ENCODE measurements at places on chromosomes 5 and 9.

DNA sequence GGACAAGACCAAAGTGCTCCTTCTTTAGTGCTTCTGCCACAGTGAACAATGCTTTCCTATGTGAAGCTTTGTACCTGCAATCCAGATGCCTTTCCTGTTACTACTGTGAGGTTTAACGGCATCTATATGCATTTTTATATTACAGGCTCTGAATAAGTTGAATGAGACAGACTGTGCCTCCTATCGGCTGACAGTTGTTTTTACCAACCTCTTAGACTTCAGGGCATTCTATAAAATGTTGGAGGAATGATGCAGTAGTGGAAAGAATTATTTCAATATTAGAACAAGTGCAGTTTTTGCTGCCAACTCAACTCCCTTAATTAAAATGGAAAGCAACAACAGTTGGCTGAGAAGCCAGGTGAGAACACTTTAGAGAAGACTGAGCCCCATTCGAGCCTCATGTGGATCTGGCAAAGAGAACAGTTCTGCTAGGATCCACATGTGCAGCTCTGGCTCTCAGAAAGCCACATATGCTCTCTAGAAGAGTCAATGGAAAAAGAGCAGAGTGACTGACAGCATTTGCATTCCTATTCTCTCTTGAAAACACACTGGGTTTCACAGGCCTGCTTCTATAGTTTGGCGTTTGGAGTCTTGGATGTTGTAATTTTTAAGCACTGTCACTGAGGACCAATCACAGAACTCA is 147.5 kb downstream of the LURAP1L start:
- DNase-seq: no peak

DNA sequence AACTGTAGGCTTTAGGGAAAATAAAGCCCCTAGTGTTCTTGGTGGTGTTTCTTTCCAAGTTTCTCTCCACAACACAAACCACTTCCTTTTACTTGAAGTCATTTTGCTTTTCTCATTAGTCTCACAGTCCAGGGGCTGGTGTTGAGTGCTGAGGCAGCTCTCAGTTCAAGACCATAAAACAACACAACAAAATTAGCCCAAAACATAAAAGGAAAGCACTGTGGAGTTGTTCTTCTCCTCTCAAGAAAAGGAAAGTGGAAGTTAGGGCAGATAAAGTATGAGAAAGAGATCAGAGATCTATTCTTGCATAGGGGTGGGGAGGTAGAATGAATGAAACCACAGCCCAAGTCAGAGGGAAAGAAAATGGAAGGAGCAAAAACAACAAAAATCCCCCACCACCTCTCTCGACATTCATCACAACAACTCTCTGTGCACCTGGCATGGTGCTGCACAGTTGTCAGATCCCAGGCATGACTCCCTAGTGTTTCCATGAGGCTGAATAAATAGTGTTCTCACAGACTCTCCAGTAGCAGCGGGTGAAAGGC is 569.9 kb downstream of the RAB3C start:
- no peak for DNase-seq

- no peak for DNase-seq
These were observed 5.2 kb upstream of the FCN2 start for GRCh38 chr9:134875371-134875770.

GRCh38 chr5:133467335-133467779 is 145.0 kb downstream of the FSTL4 start:
- DNase-seq: no peak

- no peak for DNase-seq
These were observed 367.1 kb downstream of the CDK5RAP2 start for GRCh38 chr9:120212853-120213200.

DNA sequence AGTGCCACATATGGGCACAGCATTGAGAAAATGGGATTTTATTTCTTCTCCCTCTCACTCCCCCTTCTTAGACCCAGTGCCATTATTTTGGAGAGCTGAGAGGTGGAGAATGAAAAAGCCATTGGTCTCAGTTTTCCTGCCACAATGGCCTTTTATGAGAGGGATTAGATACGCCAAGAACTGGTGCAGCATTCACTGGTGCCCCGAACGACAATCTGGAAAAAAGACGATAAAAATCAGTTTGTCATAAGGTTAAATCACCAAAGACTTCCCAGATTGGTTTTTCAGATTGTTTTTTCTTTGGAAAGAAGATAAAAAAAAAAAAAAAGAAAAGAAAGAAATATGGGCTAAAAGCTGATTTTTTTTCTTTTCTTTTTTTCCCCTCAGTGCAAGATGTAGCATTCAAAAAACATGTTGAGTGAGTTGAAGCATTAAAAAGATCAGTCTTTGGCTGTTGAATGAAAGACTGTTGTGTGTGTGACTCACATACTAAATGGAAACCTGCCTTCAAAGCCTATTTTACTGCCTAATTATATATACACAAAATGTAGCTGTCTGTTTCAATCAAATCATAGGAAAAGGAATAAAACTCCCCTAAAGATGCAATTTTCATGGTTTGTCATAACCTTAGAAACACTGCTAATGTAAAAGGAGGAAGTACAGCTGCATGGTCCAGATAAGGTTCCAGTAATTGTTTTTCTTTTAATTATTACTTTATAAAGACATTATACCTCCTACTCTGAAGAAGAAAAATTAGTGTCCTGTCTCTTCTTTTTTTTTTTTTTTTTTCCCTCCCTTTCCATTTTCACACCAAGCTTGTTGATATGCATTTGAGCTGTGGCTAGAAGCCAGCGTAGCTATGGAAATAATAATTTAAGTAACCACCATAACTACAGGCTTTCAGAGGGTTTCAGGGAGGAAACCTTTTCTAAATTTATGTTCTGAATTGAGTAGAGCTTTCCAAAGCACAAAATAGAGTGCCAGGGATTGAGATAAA is 27.2 kb upstream of the ZNF608 start:
- DNase-seq: peak; percentile 16

GRCh38 chr9:19769213-19769612 is 19.6 kb downstream of the SLC24A2 start:
- DNase-seq: no peak

GRCh38 chr5:142065273-142065672 is 43.3 kb upstream of the NDFIP1 start:
- peak; percentile 78 for DNase-seq

DNA sequence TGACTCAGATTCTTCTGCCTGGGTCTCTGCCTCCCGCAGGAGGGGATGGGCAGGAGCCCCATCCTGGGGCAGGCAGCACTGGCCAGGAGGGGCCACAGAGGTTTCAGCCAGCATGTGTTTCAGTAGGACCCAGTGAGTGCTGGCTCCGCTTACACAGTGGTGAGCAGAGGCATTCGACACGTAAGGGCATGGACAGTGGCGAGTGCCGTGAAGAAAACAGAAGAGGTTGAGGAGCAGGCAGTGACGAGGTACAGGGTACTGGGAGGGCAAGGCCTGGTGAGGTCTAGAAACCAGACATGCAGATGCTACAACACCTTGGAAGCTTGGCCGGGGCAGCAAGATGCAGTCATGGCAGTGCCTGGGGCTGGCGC is 41.5 kb downstream of the CACNA1B start:
- DNase-seq: no peak

DNA sequence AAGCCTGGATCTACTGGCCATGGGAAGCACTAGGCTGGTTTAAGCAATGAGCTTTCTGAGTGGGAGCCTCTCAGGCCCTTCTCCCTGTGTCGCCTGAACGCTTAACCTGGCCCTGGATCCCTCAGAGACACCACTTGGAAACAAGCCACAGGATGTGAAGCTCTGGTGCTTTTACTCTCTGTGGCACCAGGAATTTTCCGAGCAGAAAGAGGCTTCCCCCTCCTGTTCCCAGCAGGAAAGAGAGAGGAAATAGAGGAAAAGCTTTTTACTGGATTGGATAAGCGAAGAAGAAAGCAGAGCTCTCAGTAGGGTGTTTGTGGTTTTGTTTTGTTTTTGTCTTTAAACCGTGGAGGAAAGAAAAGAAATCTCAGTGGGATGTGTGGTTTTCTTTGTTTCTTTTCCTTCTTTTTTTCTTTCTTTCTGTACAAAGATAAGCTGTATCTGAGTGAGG is 34.5 kb downstream of the COL15A1 start:
- no peak for DNase-seq

DNA sequence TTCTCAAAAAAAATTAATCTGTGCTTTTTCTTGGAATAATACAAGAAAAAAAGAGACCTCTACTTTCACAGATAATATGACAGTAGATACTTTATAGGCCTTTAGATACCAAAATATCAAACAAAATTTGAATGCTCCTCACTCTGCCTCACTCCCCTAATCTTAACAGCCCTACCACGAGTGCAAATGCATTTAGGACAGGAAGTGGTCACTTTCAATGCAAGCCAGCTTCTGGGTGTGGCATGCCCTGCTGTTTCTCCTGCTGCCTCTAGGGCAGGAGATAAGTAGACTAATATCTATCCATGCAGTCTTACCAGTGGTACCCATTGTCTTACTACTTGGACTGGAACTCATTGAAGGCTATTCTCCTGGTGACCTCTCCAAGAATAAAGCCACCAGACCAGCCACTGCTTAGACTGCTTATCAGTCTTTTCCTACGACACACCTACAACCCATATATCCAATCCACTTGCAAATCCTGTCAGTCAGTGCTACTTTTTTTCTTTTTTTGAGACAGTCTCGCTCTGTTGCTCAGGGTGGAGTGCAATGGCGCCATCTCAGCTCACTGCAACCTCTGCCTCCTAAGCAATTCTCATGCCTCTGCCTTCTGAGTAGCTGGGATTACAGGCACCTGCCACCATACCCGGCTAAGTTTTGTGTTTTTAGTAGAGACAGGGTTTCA is 23.0 kb downstream of the FRRS1L start:
- peak; percentile 35 for DNase-seq

DNA sequence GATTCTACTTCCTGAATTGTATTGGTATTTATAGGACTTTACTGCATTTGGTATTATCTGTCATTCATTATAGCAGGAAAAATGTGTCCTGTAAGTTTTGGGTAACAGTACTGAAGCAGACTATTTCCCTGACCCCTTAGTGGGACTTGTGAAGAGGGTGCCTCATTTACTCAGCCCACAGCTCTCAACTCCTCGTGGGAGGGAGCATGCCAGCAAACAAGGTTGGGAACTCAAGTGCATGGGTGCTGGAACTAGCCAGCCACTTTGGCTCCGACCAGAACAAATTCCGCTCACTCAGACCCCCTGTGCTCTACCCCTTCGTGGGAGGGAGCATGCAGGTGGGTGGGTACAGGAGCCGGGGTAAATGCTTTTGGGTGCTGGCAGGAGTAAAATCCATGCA is 1773.5 kb upstream of the WWC1 start:
- DNase-seq: no peak

GRCh38 chr9:80775530-80775929 is 913.8 kb downstream of the TLE1 start:
- DNase-seq: no peak

DNA sequence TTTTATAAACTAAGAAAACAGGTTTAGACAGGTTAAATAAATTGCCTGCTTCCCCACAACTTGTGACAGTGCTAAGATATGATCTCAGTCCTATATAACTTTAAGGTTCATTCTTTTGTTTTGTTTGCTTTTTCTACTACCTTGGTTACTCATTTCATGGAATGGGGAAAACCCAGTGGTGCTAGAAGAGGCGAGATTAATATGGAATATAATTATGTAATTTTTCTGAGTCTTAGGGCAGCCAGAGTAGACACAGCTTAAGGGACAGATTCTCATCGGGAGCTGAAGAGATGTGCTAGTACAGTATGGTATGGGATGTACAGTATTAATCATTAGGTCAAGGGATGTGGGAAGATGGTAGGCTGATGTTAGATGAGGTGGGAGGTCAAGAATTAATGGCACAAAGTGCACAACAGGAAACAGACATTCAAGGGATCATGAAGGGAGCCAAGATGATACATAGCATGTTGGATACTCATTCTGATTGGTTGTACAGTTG is 6.2 kb downstream of the TRIM32 start:
- DNase-seq: no peak

DNA sequence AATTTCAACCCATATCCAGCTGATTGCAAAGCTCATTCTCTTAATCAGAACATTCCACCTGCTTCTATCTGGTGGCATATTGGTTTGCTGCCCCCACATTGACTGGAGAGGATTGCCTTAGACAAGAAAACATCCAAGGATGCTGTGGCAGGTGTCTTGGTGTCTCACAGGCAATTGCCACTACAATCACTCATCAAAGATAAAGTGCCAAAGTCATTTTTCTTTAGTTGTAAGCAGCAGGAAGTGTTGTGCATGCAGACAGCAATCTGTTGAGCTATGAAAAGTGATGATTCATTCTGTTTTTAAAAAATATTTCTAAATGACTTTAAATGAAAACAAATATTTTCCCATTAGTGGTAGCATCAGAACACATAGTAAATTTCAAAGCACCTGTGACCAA is 53.9 kb downstream of the CDH6 start:
- DNase-seq: no peak
